Cardiac fibroblast (primary cell): ENCODE measurements at places on chromosomes 5 and 9.

- no peak for DNase-seq
These were observed 2.3 kb downstream of the TGFBI start for GRCh38 chr5:136030956-136031611.

DNA sequence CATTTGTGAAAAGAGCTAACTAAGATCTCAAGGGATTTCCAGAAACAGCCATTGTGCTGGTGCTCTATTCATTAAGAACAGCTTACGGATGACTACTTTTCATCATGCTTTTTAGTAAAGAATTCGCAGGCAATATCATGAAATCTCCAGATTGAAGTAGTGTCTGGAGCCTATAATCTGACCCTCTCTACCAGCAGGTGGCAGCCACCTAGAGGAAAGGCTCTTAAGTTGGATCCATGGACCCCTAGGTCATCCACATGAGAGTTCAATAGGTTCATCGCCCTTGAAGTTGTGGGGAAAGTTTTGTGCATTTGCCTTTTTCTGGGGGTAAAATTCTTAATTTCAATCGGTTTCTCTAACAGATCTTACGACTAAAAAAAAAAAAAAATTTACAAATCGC, 82.3 kb downstream of the SLC1A3 start:
- DNase-seq = peak; percentile 31

DNA sequence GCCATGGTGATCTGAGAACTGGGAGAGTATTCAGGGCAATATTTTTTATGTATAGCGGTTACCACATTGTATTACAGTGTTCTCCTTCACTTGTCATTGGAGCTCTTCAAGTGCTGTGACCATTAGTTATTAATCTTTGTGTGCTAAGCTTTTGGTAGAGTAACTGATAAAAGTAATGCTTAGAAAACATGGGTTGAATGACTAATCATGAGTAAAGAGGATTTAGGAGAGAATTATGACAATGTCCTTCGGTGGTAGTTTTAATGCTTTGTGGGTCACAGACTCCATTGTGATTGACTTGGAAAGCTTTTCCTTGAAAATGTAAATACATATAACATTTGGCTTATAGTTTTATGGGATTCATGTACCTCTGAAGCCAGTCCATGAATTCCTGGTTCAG, 21.4 kb downstream of the TGFBR1 start:
- peak; percentile 29 for DNase-seq

GRCh38 chr9:94639999-94640376, 670 bp upstream of the FBP1 start:
- no peak for DNase-seq

- peak; percentile 72 for DNase-seq
These were observed 80.9 kb downstream of the ALDH7A1 start for GRCh38 chr5:126514131-126514557.

- no peak for DNase-seq
These were observed 18.0 kb downstream of the PRKAA1 start for GRCh38 chr5:40780199-40780598.
